ENCODE measurements at places on chromosomes 1 and 21.

DNA sequence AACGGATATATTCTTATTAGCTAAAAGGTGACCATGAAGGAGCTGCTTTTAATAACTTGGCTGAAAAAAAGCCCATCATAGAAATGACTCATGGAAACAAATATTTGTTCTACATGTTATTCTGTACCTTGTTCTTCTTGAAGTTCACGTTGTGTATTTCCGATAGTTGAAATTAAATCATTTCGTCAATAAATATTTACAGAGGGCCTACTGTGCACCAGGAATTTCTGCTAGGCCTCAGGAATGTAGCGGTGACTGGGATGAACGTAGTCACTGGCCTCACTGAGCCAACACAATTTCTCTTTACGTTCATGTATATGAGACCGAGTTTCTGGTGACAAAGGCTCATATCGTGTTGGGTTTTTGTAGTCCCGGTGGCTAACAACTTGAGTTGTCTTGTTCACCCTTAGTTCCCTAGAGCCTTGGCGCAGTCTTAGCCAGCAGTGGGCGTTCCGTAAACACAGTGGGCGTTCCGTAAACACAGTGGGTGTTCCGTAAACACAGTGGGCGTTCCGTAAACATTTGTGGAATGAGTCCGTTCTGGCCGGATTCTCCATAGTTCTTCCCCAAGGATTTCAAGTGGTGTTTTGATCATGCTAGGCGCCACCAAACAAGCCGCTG lies 53.2 kb upstream of the VAMP3 start:
- DNase-seq = no peak

DNA sequence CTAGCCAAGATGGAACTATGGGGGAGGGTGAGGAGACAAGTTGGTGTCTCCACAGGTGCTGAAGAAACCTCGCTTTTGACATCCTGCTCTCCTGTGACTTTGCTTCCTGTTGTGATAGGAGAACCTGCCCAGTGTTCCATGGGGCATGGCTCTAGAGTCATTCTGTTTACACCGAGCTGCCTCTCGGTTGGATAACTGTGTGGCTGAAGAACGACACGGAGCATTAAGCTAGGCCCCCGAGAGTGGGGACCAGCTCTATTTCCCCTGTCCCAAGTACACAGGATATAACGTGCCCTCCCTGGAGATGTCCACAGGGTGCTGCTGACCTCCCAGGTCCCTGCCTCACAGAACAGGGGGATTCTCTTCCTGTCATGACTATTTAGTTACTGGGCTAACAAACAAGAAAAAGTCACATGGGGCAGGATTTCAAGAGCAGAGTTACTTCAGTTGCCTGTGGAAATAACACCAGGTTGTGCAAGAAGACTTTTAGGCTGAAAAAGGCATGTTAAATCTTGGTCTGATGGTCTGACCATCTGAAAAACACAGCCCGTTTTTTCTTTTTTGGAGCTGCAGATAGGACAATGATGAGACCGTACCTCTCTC lies 29.4 kb upstream of the PPP2R5A start:
- DNase-seq = no peak

GRCh38 chr1:44698138-44698537 lies 23.6 kb downstream of the ARMH1 start:
- DNase-seq = no peak

GRCh38 chr1:219264561-219264960 lies 90.9 kb downstream of the LYPLAL1 start:
- DNase-seq = no peak

DNA sequence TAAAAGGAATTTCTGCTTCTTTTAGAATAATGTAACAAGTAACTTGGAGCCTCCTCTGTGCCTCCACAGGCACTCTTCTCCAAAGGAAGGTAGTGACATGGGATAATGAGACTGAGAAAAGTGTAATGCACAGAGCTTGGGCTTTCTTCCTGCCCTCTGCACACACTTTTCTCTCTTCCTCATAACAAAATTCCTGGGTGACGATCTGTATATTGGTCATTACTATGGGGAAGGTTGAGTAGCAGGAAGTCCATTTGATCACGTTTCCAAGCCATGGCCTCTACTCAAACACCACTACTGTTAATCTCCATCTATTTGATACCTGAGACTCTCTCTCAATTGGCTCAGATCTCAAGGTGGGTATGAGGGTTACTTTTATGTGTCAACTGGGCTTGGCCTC lies 113.9 kb downstream of the GRIK1 start:
- no peak for DNase-seq

- DNase-seq = no peak
Observed at GRCh38 chr1:18463984-18464664, 16.6 kb upstream of the KLHDC7A start.

DNA sequence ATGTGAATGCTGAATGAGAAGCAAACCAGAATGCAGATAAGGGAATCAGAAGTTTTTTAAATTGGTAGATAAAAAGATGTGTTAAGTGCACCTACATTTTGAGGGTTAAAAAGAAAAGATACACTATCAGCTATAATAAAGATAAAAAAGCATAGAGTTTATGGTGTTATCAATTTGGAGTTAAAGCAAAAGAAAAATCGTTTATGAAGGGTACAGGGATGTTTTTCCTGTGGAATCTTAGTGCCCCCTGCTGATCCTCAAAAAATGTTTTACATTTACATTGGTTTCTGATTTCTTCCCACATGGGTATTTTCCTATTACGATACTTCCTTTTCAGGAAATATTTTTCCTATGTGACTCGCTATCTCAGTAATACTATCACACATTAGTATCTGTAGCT lies 293.5 kb downstream of the MRPL39 start:
- DNase-seq = no peak

- peak; percentile 80 for DNase-seq
Observed at GRCh38 chr1:89804642-89805237, 16.1 kb upstream of the LRRC8D start.

DNA sequence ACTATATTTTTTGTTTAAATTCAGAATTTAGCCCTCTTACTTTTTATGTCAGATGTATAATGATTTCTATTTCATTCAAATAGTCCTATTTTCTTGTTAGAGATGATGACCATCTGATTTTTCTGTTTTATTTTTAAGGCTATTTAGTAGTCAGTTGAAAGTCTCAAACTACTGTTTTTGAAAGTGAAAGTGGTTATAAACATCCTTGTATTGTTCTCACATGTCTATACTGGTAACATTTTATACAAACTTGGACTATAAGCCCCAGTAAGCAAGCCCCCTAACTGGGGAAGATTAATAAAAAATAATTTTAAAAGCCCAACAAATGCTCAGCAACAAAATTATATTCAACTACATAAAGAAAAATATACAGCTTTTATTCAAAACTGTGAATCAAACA lies 271.3 kb upstream of the RGS18 start:
- no peak for DNase-seq

DNA sequence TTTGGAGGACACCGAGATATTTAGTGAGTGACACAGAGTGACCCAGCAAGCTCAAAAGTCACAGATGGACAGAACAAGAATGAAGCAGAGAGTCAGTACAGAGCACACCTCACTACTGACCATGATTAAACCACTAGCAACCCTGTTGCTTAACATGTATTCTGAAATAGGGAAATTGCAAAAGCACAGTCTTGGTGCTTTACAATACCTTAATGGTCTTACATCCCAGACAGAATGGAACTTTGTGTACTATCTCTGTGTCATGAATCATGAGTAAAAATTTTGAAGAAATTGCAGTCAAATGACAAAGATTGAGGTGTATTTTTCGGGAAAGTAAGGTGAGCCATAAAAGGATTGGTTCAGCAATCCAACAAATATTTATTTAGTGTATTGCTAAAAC lies 2.7 kb upstream of the SAMSN1 start:
- DNase-seq = no peak

GRCh38 chr21:15132781-15133180 lies 68.0 kb upstream of the NRIP1 start:
- no peak for DNase-seq

DNA sequence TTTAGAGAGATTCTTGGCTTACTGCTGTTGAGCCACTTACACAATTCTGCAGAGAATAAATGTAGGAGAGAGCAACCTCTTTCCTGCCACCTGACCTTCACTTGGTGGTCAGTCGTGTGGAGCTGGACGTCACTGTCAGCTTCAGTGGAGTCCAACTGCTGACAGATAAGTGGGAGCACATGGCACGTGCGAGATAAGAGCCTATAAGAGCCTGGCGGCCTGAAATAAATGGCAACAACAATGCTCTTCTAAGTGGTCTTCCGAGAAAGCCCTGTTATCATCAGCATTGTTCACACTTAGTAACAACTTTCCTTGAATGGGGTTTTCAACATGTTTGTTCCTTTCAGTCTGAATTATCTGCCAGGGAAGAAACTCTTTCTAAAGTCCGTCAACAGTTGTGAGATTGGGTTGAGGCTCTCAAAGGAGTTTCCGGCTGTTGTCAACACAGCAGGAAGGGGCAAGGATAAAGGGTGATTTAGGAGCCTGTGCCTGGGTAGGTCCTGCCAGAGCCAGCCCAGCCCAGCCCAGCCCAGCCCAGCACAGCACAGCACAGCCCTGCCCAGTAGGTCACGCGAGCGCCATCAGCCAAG lies 57.2 kb upstream of the RUNX1 start:
- DNase-seq = no peak

DNA sequence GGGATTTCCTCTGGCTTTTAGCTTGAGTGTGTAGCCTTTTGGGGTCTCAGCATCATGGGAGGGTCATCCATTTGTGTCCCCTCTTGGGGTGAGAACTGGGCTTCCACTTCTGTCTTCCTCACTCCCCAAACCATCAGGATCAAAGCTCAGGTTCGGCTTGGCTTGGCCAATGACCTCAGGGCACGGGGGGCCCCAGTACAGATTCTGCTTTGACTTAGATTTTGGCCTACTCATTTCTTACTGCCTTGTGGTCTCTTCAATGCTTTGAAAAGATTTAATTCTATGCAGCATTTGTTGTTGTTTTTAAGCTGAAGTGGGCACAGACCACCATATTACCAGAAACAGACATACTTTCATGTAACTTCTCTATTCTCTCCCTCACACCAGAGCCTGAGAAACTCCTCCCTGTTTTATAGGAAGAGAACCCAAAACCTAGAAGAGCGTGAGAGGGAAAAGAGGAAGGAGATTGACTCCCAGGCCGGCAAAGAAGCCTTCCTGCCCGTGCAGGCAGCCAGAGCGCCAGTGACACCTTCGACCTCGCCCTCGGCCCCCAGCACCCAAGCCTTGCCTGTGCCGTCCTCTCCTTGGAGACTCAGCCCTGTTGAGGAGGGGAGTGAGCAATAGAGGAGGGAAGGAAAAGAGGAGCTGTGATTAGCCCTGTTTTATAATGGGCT lies 1.9 kb upstream of the S100A3 start:
- DNase-seq = no peak

DNA sequence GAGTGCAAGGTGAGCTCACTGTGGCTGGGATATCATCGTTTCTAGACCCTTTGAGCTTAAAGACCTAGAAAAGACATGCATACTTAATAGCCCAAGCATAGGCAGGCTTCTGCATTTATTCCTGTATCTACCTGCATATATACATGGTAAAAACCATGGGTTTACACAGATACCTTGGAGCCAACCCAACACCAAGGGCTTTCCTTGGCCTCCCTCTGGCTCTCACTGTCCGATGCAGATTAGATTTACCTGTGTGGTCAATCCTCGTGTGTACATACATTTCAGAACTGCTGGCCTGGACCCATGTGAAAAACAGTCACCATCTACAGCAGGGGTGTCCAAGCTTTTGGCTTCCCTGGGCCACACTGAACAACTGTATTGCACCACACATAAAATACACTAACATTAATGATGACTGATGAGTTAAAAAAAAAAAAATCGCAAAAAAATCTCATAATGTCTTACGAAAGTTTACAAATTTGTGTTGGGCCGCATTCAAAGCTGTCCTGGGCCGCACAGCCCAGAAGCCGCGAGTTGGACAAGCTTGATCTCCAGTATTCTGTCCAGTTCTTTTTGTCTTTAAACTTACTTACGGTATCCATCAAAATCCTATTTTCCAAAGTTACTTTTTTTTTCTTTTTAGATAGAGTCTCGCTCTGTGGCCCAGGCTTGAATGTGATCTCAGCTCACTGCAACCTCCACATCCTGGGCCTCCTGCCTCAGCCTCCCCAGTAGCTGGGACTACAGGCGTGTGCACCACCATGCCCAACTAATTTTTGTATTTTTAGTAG lies 43.5 kb downstream of the WDR4 start:
- DNase-seq = no peak

GRCh38 chr1:154463512-154463990 lies 38.5 kb upstream of the TDRD10 start:
- DNase-seq = peak; percentile 58

GRCh38 chr1:163361123-163361934 lies 39.6 kb downstream of the NUF2 start:
- DNase-seq = no peak
